ENCODE measurements at places on chromosomes 2 and 18.
A peak's percentile ranks its signal among the peaks of the same experiment; 100 is the strongest.

DNA sequence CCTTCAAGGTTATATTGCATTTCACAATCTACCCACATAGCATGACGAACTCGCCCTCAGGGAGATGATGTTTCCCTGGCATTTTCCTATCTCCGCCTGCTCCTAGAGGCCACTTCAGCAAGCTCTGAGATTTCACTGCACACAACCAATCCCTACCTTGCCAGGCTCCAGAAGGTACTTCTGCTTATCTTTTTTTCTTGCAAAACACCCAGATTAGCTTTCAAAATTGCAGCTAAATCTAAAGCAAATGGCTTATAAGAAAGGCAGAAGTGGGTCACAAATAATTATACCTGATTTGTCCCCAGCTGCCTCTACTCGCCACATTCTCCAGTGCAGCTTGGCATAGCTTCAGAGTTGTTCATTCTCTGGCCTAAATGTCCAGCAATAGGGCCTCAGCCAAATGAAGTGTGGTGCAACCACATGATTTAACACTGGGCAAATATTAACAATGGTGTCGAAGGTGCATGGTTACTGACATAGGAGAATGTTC is 32.4 kb upstream of the MRPL19 start:
- DNase-seq: no peak

DNA sequence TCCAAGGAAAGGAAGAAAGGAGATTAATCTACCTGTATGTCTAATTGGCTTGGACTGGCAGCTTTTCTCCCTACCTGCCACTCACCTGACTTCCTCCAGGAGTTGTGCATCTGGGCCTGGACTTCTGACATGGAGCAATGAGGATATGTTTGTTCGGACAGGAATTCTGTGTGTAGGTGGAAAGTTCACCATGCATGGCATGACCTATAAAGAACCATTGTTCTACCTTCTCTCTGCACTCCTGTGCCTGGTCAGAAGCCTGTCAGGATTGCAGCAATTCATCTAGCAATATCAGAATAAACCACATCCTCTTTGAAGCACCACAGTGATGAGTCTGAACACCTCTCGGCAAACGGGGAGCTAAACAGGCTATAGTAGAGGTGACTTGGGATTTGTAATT is 20.8 kb downstream of the CCDC85A start:
- DNase-seq: no peak

- DNase-seq: no peak
Measured at GRCh38 chr18:48409591-48410094, 460 bp upstream of the ZBTB7C start.

DNA sequence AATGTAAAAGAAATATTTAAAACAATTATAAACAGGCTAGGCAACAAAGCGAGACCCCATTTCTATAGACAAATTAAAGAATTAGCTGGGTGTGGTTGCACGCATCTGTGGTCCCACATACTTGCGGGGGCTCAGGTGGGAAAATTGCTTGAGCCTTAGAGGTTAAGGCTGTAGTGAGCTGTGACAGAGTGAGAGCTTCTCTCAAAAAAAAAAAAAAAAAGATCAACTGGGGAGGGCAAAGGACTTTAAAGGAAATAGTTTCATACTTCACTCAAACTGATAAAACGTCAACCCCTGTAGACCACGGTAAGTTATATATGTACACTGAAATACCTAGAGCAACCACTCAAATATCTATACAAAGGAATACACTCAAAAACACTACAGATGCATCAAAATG is 37.5 kb downstream of the MGAT4A start:
- no peak for DNase-seq

DNA sequence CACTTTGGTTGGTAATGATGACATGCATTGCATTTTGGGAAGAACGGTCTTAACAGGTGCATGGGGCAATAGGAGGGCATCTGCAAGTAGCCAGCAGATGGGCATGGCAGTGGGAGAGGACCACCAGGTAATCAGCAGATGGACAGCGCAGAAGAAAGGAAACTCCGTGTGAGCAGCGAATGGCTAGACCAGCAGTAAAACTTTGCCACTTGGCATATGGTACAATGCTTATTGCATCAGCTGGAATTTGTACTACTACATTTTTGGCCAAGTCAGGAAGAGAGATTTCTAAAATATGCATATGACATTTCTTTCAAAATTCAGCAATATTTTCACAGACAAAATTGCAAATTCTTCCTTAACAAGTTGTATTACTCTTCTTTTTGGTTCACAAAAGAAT is 768.5 kb downstream of the LRP1B start:
- no peak for DNase-seq

GRCh38 chr2:43751476-43751990 is 22.3 kb upstream of the DYNC2LI1 start:
- DNase-seq: no peak

DNA sequence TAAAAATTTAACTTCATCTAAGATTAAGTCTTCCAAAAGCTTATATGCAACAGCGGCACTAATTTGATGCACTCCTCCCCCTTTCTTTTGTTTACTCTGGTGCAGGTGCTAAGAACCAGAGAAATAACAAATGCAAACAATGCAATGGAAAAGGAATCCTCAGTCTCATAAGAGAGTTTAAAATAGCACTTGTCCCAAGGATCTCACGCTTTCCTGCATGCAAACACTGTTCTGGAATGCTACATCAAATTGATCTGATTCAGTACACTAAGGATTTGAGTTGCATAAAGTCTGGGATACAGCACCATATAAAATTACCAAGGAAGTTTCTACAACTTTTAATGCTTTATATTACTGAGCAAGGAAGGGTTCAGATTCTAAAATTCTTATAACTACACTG is 50.5 kb downstream of the SEPTIN10 start:
- no peak for DNase-seq

GRCh38 chr2:239963646-239964205 is 61.4 kb downstream of the NDUFA10 start:
- DNase-seq: no peak

GRCh38 chr18:31056296-31056695 is 13.8 kb upstream of the DSC3 start:
- no peak for DNase-seq

DNA sequence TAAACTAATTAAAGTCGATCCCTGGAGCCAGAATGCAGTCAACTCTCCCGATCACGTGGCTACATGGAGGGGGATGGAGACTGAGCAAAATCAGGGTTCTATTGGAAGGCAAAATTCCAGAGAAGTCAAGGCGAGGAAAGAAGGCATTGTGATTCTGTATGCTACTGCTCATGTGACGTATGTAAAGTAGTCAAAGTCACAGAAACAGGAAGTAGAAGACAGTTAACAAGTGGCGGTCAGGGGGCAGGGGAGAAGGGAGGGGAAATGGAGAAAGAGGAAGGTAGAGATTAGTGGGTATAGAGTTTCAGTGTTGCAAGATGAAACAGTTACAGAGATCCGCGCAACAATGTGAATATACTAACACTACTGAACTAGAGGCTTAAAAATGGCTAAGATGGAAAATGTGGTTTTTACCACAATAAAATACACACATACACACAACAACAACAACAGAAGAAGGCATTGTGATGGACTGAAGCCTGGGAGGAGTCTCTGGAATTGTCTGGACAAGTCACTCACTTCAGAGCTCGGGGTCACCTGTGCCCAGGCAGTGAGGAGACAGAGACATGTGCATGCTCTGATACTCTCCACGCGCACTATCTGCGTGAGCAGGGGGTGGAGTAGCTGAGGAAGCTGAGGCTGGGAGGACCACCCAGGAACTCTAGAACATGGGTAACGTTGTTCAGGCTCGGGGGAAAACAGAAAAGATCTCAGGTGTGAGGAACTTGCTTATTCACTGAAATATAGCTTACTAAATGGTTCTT is 89.9 kb upstream of the CDCA7 start:
- DNase-seq: peak; percentile 79

DNA sequence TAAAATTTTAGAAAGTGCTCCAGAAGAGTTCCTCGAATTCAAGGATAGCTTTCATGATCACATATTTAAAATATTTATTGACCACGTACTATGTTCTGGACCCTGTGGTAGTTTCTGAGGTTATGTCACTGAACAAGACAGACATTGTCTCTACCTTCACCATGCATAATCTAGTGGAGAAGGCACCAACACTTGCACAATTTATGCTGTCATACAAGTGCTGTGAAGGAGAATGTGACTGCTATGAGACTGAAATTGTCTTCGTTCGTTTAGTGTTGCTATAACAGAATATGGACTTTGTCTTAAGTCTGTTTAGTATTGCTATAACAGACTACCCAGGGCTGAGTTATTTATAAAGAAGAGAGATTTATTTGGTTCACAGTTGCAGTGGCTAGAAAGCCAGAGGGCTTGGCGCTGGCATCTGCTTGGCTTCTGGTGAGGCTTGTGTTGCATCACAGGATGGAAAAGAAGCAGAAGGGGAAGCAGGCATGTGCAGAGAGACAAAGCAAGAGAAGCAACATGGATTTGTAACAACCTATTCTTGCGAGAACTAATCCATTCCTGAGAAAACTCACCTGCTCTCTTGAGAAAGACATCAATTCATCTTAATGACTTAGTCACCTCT is 50.0 kb upstream of the RFX8 start:
- no peak for DNase-seq

- DNase-seq: peak; percentile 39
Measured at GRCh38 chr18:9516437-9517064, 41.2 kb downstream of the RALBP1 start.

DNA sequence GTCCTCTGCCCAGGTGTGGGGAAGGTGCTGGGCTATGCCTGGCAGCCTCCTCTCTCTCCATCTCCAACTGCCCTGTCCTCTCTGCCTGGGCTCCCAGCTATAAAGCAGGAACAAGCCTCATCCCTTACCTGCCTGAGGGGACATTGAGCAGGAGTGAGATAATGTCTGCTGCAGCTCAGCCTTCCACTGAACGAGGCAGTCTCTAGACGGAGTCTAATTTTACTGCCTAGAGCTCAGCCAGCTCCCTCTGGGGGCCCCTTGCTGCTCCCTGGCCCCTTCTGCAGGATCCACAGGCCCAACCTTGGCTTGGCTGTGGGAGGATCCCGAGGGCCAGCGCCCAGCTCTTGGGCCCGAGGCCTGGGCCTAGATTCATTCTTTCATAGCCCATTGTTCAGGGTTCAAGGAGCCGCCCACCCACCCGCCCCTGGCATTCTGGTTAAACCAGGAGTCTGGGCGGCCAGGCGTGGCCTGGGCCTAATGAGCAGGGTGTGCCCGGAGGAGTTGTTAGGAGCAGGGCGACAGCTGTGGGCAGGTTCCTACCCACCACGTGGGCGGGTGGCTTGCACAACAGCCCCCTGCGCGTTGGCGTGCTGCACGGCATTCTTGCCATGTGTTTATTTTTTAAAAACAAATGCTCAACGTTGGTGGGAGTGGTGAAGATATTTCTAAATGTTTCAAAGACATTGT is 44.6 kb downstream of the FOSL2 start:
- DNase-seq: no peak

DNA sequence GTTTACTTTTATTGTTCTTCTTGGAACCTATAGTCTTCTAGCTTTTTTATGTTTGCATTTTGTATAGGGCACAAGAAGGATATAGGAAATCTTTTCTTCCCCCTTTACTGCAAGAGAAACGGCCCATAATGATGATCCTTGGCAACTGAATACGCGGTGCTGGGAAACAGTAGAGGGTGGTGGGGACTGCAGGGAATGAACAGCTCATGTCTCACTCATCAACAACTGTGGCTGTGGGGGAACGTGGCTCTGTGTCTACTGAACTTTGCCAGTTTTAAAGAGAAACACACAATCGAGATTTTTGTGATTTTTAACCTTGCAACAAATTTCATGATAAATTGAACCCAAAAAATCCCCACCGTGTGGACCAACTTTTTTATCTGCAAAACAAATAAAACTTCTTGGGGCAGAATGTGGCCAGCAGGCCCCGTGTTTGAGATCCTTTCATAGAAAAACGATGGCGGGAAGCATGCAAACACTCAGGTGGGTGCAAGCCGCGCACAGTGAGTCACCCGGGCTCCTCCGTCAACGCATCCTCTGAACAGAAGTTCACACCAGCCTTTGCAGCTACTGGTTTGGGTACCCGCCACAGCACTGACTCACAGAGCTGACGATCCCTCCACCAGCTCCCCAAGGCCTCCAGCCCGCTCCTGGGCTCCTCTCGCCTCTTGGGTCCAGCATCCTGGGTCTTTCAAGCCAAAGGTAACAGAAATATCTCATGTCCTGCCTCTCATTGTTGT is 149.3 kb downstream of the COL6A3 start:
- DNase-seq: no peak

DNA sequence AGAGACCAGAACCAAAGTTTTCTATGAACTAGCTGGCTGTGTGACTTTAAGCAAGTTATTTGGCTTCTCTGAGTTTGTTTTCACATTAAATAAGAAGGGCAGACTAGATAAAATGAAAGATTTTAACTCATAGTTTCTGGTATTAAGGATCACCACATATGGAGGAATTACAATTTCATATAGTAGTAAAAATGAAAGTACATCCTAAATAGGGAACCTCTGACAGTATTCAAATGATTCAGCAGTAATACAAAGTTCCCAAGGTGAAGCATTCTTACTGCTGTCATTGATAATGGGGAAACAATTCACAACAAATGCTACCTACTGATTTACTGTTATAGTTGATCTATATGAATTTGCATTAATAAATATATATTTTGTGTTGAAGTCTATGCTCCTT is 170.3 kb upstream of the VRK2 start:
- no peak for DNase-seq

- no peak for DNase-seq
Measured at GRCh38 chr18:50896093-50896492, 17.2 kb downstream of the ME2 start.

DNA sequence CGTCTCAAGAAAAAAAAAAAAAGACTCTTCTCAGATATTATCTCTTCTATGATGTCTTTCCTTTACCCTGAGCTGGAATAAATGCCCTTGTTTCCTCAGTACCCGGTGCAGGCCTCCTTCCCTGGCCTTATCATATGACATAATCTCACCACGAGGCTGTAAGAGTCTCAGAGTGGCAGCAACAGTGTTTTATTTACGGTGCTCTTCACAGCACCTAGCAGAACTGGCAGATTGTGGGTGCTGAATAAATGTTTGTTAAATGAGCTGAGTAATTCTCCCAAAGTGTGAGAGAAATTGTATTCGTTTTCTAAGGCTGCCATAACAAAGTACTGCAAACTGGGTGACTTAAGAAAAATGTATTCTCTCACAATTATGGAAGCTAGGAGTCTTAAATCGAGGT is 82.8 kb upstream of the CD28 start:
- DNase-seq: no peak

DNA sequence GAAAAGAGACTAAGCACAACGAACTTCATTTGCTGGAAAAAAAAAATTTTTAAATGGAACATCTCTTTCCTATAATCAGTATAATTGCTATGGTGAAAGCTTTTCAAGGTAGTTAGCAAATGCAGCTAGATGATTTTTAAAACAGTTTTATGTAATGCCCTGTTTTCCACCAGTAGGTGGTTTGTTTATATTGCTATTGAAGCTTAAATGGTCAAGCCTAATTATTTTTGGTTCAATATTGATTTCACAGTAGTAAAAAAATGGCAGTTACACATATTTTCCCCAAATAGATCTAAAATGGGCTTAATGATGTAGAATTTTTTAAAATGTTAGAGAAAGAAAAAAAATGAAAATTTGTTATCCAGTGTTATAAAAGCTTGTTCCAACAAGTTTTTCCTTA is 70.2 kb downstream of the CDH19 start:
- no peak for DNase-seq

GRCh38 chr2:208657468-208657867 is 250.9 kb downstream of the PTH2R start:
- DNase-seq: no peak

Data from germinal center (tissue), 1 donor.